ENCODE measurements at places on chromosomes 5 and 9.

DNA sequence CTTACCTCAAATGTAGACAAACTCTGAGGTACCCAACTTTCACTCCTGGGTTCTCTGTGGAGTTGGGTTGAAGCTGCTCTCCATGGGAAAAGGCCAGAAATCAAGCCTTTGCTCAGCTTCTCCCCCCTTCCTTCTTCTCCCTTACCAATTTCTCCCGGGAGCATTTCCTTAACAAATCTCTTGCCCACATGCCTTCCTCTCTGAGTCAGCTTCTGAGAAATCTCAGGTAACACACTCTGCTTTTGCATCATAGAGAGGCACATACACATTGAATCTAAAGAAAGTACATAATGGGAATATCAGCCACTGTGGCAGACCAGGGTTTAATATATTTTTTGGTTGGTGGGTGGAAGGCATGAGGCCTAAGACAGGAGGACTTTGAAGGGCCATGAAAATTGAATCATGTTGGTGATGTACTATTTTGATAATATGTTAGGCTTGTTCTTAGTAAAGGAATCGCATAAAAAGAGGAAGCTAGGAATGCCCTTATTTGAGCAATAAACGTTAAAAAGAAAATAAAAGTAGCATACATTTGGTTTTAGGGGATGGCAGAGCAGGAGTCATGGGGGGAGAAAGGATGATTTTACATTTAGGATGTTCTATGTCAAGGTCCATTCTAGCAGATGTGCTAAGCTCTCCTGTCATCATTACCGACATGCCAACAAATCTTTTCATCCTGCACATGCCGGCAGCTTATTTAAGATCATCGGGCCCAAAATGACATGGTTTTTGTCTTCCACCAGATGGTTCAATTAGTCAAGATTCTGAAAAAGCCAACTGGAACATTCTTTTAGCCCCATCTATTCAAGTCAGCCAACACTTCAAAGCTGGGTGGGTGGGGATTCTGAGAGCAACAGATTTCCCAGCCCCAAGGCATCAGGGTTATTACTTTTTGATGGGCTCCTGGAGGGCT is 199.5 kb upstream of the CLINT1 start:
- no peak for DNase-seq

DNA sequence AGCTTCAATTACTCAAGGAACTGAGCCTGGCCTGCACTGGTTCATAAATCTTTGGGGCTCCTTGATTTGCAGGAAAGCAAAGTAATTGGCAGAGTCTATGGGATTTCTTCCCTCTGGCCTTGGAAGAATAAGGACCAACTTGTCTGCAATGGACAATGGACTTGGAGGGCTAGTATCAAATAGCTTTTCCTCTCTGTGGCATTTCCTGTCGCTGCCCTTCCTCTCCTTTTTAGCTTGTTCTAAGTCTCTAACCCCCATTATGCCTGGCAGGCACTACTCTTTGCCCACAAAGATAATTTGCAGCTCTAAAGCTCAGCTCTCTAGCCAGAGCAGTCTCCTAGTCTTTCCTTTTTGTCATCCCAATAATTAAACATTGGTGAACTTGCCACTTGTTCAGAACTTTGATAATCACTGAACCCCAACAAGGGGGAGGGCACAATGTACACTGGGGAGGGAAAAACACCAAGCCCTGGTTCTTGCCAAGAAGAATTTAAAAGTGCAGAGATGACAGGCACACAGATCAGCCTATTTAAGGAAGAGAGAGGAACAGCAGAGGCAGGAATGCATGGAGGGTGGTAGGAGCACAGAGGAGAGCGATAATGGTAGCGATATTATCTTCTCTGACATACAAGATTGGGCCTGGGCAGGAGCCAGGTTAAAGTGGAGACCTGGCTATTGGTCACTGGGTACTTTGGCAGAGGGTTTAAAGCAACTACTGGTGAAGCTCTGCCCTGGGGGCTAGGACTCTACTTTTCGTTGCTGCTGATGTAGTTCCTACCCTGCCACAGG is 38.5 kb downstream of the FAM219A start:
- DNase-seq, result no peak

GRCh38 chr9:94449486-94449885 is 105.4 kb upstream of the PCAT7 start:
- DNase-seq, result no peak

- DNase-seq, result no peak
These were observed 282.5 kb downstream of the ZSWIM6 start for GRCh38 chr5:61614606-61615005.

- peak; percentile 62 for DNase-seq
These were observed 289.4 kb upstream of the DAB2 start for GRCh38 chr5:39714036-39714698.

DNA sequence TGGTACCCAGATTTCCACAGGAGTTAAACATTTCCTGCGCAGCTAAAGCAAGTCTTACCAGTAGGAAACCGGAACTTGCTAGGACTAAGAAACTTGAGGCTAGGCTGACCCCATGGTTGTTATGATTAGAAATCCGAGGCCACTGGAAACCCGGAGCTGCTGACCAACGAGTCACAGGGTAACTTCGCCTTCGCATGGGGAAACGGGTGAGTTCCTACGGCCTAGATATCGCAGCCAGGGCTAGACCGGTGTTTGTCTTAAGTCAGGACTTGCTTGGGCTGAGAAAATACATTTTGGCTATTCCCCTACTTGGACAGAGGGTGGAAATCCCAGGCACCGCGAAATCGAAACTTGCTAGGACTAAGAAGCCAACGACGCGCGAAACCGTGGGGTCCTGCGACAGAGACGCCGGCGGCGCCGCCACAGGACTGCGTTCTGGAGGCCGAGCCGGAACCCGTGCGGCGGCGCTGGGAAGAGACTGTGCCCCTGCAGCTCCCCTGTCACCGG is 1.6 kb upstream of the ANXA2R start:
- peak; percentile 63 for DNase-seq

DNA sequence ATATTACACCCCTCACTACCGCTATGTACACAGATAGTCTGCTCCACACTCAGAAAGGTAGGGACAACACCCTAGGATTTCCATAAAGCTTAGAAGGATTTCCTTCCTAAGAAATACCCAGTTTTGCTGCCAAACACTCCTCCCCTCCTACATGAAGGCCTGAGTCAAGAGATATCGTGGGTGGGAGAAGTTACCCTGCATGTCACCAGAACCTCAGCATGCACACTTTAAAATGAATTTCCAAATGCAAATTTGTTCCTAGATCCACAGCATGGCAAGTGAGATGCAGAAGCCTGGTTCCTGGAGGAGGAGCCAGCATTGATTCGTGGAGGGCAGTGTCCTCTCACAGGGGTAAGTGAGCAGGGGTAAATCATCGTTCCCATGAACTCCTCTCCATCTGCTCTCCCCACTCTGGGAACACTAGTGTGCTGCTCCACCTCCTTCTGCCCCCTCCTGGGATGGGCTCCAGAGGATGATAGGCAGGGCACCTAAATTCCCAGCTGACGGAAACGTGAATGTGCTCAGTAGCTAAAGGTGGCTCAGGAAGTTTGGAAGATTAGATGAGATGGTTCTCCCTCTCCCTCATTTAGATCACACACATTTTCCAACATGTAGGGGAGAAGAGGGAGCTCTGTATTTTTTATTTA is 76.7 kb downstream of the PDE4D start:
- DNase-seq, result no peak

DNA sequence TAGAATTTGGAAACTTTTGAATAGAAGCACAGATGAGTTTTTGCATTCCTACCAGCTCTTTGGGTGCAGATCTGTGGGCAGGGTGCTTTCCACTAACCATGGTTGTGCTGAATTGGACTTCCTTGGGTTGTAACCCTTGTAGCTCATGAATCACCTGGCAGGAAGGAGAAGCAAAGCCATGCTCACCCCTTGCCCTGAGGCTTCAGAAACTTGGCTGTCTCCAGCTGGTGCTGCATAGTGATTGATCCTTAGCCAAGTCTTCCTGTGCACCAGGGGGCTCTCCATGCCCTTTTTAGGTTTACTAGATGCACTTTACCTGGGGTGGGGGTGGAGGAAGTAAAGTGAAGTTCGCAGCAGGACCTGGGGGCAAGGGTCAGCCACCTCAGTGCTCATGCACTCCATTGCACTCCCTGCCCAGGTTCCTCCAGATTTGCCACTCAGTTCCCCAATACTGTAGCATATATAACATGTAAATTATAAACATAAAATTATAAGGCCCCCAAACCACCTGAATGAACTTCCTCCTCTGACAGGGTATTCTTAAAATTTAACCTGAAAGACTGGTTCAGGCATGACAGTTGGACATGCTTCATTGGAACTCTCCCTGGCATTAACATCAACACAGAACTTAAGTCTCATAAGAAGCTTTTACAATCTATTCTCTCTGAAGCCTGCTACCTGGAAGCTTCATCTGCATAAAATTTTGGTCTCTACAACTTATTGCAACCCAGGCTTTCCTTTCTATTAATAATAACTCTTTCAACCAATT is 25.8 kb upstream of the IFNA14 start:
- DNase-seq, result no peak

GRCh38 chr5:179300581-179301180 is 44.6 kb downstream of the ADAMTS2 start:
- DNase-seq, result no peak

GRCh38 chr5:171344936-171345608 is 36.0 kb downstream of the TLX3 start:
- no peak for DNase-seq

DNA sequence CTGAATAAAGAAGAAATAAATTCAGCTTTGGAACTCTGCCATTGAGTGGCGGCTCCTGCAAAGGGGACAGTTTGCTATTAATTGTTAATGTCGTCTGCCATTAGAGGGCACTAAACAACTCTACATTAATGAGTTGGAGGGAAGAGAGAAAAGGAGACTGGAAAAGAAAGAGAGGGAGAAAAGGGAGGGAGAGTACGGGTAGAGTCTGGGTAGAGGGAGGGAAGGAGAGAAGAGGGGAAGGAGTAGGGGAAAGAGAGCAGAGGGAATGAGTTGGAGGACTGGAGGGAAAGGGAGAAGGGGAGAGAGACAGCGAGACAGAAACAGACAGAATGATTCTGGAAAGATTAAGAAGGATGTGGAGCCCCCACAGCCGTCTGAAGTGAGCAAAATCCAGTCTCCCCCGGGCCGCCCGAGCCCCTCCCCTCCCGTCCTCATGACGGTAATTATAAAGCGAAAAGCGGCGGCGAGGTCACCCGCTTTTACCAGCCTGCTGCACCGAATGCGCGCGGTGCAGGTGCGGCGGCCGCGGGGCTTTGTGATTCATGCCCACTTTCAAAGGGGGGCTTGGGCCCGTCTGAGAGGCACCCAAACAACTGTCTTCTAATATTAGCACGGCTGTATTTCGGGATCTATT is 1.9 kb upstream of the FST start:
- peak; percentile 69 for DNase-seq

All from MM.1S (cell line).